ENCODE measurements at places on chromosomes 13 and 19.

GRCh38 chr13:111211789-111212516 lies 96.8 kb downstream of the ARHGEF7 start:
- no peak for DNase-seq

DNA sequence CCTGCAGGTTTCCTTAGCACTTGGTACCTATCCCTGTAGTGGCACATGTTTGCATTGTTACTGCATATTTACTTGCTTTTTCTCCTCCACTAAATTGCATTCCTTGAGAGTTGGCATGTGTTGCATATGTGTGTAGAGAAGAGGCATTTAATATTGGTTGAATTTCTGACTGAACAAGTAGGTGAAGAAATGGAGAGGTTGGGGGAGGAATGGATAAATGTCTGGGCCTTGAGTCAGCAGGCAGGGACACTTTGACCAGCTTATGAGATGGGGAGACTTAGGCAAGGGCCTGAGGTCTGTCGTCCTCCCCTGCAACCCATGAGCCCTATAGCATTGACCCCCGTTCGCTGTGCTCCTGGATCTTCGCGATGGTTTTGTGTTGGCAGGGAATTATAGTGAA lies 2.0 kb upstream of the GPR18 start:
- no peak for DNase-seq

GRCh38 chr19:5018224-5019015 lies 49.5 kb downstream of the KDM4B start:
- DNase-seq, result no peak

- no peak for DNase-seq
These were observed 12.5 kb upstream of the TNFSF9 start for GRCh38 chr19:6518145-6518911.

- no peak for DNase-seq
These were observed 1692.9 kb upstream of the SLC10A2 start for GRCh38 chr13:104759069-104759468.

DNA sequence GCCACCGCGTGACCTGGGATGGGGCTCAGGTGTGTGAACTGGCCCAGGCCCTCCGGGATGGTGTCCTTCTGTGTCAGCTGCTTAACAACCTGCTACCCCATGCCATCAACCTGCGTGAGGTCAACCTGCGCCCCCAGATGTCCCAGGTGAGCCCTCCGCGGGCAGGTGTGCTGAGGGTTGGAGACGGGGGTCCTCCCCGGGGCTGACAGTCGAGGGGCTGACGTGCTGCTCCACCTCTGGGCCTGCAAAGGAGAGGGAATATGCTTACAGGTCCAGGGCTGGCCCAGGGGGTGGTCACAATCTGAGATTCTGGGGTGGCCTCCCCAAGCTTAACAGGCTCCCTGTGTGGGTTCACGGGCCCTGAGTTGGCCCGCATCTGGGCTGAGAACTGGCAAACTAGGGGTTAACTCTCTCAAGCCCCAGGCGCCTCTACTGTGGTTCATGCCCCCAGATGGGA lies 386 bp downstream of the VAV1 start:
- DNase-seq, result no peak
